ENCODE measurements at places on chromosomes 2 and 18.

- DNase-seq, result no peak
These were observed 195.1 kb downstream of the C1D start for GRCh38 chr2:67867735-67868134.

- no peak for DNase-seq
These were observed 88.6 kb upstream of the B3GNT7 start for GRCh38 chr2:231306791-231307393.

DNA sequence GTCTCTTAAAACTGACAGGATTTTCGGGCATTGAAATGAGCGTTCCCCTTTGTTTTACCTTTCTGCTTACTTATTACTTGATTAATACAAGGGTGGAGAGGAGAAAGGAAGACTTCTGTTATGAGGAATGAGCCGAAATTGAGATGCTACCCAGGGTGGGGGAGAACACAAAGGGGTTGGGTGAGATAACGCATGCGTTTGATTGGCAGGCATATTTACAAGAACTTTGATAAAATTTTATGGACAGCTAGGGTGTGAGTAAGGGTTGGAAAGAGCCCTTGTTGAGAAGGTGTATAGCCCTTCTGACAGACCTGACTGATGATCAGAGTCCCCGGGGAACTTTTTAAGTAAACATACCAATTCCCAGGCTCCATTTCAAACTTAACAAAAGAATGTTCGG lies 1.8 kb downstream of the RNF138 start:
- DNase-seq, result no peak

DNA sequence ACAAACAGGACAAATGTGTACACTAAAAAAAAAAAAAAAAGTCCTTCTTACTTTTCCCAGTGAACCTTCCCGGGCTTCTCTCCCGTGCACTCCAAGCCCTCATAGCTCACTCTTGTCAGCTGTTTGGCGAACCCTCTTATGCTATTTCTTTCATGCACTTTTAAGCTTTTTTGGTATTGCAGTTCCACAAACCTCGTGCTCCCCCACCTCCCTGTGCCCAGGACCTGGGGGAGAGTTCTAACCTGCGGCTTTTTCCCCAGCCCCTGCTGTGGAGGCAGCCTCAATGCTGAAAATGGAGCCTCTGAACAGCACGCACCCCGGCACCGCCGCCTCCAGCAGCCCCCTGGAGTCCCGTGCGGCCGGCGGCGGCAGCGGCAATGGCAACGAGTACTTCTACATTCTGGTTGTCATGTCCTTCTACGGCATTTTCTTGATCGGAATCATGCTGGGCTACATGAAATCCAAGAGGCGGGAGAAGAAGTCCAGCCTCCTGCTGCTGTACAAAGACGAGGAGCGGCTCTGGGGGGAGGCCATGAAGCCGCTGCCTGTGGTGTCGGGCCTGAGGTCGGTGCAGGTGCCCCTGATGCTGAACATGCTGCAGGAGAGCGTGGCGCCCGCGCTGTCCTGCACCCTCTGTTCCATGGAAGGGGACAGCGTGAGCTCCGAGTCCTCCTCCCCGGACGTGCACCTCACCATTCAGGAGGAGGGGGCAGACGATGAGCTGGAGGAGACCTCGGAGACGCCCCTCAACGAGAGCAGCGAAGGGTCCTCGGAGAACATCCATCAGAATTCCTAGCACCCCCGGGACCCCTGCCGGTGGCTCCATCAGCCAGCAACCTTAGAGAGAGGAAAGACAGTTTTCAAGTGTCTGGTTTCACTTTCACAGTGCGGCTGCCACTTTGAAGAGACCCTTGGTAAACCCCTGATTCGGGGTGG lies 826 bp downstream of the KCNE4 start:
- no peak for DNase-seq

GRCh38 chr2:120330946-120331822 lies 14.8 kb upstream of the INHBB start:
- DNase-seq, result no peak

DNA sequence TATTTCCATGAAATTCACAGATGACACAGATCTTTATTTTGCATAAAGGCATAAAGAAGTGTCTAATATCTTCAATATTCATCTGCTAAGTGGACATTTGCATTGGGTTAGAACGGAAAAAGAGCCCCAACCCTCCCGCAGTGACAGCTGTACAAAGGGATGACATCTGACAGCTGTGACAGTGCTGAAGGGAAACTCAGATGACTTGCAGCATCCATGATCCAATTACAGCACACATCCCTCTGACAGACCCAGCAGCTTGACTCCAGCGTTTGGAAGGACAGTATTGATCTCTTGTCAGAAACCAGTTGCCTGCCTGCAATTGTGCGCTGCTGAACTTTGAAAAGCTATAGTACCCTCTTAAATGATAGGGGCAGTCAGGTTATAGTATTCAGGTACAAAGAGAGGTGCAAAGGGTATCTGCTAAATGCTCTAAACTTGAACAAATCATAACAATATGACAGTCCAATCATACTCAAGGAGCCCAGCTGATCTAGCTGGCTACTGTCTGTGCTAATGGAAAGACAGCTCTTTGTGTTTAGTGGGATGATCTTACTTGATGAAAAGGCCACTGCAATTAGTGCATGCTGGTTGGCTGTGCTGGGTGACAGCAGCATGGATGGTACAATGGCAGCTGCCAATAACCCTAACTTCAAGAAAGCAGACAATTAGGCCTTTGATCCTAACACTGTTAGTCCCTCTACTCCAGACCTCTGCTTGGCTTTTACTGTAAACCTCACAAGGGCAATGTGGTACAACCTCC lies 599.2 kb downstream of the NR4A2 start:
- DNase-seq, result no peak

- no peak for DNase-seq
These were observed 7.7 kb downstream of the RNF149 start for GRCh38 chr2:101300836-101301235.

DNA sequence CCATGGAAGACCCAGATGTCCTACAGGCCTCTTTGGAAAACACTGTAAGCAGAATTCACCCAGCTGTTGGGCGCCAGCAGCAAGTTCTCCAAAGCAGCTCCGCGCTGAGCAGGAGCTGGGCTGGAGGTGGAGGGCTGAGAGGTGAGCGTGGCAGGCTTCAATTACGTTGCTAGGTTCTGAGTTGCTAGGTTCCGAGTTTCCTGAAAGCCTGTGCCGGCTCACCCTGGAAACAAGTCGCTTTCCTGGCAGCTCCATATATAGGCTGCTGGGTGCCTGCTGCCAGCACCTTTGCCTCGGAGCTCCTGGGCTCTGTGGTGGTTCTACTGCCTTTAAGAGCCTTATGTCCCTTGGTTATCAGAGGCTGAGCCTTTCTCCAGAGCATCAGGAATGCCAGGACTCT lies 14.4 kb upstream of the EGR4 start:
- DNase-seq, result no peak

- no peak for DNase-seq
These were observed 247.5 kb downstream of the VAPA start for GRCh38 chr18:10161315-10161714.

GRCh38 chr2:19114126-19114525 lies 244.3 kb downstream of the OSR1 start:
- DNase-seq, result no peak

- no peak for DNase-seq
These were observed 26.9 kb upstream of the ASAP2 start for GRCh38 chr2:9179572-9180201.

GRCh38 chr2:97691166-97691565 lies 21.7 kb downstream of the C2orf92 start:
- DNase-seq, result no peak

GRCh38 chr2:10242998-10243925 lies 59.4 kb upstream of the HPCAL1 start:
- no peak for DNase-seq

DNA sequence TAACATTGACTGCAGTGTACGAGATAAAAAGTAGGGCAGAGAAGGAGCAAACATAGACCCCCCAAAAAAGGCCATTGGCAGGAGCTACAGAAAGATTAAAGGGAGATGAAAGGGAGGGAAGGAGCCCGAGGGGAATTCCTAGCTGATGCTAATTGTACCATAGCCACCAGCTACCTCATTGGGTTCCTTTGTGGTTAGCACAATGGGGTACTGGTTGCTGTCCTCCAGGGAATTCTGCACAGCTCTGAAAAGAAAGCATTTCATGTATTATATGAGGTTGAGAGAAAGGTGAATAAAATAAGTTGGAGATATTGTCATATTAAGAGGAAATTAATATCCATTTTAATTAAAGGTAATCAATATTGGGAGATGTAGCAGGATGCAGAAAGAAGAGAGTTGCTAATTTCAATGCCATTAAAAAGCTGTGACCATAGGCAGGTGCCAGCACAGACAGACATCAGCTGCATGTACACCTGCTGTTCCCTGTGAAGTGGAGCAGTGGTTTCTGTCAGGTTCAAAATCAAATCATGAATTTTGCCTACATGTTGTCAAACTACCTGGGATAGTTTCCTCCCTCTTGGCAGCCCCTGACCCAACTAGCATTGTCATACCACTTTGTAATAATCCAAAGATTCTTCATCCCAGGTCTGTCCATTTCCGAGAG lies 185.4 kb upstream of the DLGAP1 start:
- DNase-seq, result no peak

DNA sequence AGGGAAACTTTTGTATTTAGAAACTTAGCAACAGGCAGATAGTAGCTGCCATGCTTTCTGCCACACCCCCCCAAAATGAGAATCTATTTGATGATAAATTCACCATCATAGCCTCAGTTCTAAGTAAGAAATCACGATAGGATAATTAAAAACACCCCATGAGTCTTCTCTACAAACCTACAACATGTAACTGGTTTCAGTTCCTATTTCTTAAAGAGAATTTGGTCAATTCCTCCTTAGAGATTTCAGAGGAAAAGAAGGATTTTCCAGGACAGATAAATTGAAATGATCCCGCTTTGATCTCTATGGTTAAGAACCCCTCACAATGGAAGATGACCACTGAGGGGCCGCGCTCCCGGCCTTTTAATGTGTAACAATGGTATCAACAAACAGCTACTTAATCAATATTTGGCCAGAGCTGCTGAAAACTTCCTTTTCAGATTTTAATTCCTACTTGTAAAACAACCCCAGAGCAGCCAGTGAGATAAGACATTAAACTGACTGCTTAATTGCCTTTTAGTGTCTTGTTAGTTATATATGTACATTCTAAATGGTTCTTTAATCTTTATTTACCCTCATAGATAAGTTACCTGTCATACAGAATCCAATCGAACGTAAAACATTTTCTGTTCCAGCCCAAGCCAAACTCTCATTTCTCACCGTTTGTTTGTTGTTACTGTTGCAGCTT lies 10.1 kb downstream of the PAX3 start:
- DNase-seq, result no peak

DNA sequence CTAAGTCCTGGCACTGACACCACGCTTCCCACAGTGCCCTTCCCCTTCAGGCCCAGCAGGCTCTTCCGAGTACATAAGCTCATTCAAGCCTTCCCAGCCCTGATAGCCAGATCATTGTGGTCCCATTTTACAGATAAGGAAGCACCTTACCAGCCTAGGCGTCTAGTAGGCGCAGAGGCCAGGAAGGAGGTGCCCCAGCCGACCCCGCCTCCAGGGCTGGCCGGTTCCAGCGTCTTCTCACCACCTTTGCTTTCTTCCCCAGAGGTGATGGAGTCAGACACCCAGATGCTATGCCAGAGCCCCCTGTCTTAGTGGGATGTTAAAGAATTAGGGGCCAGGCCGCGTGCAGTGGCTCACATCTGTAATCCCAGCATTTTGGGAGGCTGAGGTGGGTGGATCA lies 28.9 kb upstream of the EFHD1 start:
- no peak for DNase-seq

GRCh38 chr2:179265082-179265510 lies 464 bp upstream of the SESTD1 start:
- no peak for DNase-seq

DNA sequence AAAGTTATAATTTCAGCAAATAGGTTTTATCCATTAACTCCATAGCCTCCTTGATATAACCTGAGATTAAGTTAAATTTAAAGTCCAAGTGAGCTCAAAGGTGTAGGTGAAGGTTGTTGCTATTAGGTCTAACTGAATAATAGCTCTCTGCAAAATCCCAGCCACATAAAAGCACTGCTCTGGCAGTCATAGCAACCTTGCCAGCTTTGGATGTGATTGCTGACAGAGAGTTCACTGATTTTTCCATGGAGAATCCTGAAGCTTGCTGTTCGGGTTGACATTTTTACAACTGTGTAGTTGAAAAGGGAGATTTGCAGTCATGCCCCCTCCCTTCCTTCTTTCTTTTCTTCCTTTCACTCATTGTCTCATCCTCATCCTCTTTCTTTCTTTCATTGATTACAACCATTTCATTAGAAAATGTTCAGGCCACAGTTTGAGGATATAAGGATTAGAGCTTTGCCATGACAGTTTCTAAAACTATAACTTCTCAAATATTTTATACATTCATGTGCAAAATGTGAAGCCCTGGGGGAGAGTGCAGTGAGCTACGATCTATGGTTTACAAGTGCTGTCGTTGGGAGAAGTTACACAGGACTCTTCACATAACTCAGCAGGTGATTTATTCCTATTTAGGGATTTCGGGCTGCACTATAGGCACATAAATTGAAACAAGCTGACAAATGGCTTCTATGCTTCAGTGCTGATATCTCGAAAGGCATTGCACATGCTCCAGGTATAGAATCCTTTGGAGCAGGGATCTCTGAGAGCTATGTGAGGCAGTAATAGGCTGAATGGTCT lies 193.8 kb downstream of the LRRTM4 start:
- no peak for DNase-seq

- no peak for DNase-seq
These were observed 684.4 kb downstream of the ZEB2 start for GRCh38 chr2:143835481-143835880.

- no peak for DNase-seq
These were observed 48.1 kb downstream of the SEMA4F start for GRCh38 chr2:74702001-74702715.

- DNase-seq, result no peak
These were observed 1278.5 kb upstream of the ZEB2 start for GRCh38 chr2:145798419-145798818.

DNA sequence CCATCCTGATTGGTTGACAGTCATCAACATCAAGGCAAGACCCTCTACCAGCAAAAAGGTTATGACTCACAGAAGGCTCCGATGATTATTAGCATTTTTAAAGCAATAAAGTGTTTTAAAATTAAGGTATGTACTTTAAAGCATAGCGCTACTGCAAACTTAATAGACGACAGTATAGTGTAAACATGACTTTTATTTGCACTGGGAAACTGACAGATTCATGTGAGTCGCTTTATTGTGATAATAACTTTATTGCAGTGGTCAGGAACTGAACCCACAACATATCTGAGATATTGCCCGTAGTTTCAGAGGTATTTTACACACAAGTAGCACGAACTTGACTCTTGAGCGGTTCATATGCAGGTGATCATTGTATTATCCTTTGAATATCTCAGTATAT lies 249.1 kb downstream of the LTBP1 start:
- DNase-seq, result no peak

Measured in effector memory CD8-positive, alpha-beta T cell (primary cell).